ENCODE measurements at places on chromosomes 1 and 21.

GRCh38 chr1:36350659-36351226 lies 27.3 kb upstream of the EVA1B start:
- peak; percentile 63 for DNase-seq

GRCh38 chr1:6800745-6801144 lies 15.5 kb downstream of the CAMTA1 start:
- no peak for DNase-seq

DNA sequence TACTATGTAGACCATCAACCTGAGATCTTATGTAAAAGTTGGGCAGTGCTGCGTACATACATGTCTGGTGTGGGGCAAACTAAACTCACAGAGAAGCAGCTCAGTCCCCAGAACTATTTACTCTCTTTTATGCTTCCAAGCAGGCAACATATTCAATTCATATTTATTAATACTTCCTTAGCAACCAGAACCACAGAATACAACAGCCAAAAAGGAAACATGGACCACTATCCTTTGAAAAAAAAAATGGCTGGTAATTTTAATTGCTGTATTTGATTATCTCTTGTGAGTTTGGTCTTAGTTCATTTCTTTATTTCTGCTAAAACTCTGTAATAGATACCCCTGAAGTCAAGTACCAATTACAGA lies 1.5 kb upstream of the PPP1R15B start:
- no peak for DNase-seq

DNA sequence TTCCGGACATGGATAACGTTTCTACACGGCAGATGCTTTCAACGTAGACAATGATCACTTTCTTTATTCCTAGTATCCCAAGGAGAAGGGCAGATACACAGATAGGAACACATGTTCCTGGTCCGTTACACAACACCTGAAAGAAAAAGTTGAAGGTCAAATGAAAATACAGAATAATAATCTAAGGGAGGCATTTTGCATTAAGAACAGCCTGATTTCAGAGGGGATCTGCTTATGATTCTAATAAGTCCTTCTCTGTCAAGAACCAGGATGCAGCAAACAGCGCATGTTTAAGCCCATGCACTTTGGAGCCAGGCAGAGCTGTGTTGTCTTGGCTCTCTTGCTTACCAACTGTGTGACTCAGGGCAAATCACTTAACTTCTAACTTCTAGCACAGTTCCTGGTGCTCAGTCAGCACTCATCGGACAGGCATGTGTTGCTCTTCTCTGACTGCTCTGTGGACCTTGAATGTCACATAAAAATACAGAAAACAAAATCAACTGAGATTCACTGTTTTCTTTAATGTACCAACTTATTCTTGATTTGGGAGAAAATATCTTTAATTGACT lies 56.3 kb upstream of the CNN3 start:
- DNase-seq: no peak

GRCh38 chr1:108865316-108865910 lies 8.5 kb upstream of the AKNAD1 start:
- no peak for DNase-seq

DNA sequence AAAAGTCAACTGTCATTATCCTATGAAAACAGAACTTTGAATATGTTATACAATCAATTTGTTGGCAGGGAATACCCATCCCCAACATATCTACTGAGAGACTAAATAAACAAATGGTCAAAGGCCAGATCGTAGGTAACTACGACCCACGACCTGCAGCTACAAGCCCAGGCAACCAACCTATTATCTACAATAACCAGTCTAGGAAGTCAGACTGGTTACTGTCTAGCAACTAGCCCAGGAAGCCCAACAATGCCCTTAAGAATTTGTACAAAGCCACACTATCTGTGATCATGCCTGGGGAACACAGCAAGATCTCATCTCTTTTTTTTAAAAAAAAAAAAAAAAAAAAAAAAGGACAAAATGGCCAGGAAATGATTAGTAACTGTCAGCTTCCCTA lies 58.7 kb downstream of the SMYD3 start:
- DNase-seq: no peak

DNA sequence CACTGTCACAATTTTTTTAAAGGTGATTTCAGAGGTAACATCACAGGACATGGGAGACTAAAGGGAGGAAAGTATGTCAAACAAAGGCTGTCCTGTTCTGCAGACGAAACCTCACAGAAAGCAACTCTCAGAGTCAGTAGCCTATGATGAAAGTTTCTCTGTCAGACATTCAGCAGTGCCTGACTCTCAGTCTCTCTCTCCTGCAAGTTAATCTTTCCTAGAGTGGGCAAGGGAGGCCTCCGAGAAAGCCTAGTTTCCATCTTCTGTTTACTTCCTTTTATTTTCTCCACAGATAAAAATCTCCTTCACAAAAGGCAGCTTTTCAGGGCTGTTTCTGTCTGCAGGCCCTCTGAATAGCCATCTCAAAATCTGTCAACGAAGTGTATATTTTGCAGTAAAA lies 24.9 kb upstream of the FMO2 start:
- no peak for DNase-seq

- no peak for DNase-seq
Measured at GRCh38 chr1:53644496-53644895, 94.5 kb downstream of the GLIS1 start.

- no peak for DNase-seq
Measured at GRCh38 chr1:206094024-206094423, 23.2 kb downstream of the AVPR1B start.

DNA sequence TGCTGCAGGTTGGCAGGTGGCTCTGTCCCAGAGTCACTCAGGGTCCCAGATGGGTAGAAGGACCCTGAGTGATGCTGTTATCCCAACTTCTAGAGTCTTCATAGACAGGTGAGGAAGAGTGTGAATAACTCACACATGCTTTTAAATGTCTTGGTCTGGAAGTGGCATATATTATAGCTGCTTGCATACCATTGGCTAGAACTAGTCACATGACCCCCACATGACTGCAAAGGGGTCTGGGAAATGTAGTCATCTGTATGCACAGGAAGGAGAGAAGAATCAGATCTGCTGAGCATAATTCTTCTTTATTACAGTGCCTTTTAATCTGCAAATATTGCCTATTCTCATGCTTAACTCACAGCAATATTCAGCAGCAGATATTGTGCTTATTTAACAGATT lies 28.2 kb upstream of the KLHDC7A start:
- DNase-seq: no peak

DNA sequence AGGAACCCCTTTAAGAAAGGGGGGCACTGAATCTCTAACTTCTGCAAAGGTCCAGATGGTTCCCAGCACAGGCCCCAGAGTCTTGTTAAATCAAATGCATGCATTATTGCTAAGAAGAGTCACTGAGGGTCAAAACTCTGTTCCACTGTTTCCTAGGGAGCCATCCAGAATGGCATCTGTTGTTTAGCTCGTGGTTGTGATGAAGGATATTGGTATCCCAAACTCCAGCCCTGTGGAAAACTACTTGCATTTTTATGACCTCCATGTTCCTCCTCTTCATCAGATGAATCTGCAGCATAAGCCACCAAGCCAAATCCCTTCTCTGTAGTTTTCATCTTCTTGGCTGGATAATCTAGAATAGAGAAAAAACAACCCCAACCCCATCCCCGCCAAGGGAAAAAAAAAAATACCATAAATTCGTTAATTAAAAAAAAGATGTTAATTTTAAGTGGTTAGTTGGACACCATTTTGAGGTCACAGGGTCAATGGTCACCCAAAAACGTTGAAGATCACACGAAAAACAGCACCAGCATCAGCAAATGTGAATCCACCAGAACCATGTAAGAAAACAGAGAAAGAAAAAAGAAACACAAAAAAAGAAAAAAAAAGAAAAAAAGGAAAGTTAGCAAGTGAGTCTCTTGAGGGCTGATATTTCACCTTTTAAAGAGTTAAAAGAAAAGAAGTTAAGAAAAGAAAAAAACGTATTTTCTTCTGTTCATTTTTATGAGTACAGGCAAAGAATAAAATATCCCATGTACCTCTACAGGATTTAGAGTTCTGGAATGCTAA lies 3.0 kb upstream of the RIT1 start:
- DNase-seq: no peak

GRCh38 chr1:185355947-185356346 lies 38.9 kb upstream of the IVNS1ABP start:
- DNase-seq: no peak

DNA sequence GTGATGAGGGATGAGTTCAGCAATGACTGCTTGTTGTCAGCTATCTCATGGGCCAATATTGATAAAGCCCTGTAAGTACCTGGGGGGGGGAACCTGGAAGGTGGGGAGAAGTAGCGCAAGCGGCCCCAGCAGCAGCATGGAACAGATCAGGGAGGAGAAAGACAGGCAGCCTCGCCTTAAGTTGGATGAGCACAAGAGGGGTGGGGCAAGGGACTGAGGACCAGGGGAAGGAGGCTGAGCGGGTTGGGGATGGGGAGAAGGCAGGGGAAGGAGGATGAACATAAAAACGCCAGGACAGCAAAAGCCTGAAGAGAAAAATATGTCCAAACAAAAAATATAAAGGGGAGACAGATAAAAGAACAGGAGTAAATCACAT lies 70.6 kb downstream of the ALG14 start:
- no peak for DNase-seq

- DNase-seq: no peak
Measured at GRCh38 chr1:12613180-12613579, 4.8 kb downstream of the DHRS3 start.

GRCh38 chr21:27831177-27831576 lies 864.3 kb upstream of the ADAMTS5 start:
- DNase-seq: no peak

GRCh38 chr1:159430985-159431384 lies 1.0 kb upstream of the OR10J4 start:
- DNase-seq: no peak

GRCh38 chr21:27694667-27695066 lies 727.8 kb upstream of the ADAMTS5 start:
- no peak for DNase-seq

DNA sequence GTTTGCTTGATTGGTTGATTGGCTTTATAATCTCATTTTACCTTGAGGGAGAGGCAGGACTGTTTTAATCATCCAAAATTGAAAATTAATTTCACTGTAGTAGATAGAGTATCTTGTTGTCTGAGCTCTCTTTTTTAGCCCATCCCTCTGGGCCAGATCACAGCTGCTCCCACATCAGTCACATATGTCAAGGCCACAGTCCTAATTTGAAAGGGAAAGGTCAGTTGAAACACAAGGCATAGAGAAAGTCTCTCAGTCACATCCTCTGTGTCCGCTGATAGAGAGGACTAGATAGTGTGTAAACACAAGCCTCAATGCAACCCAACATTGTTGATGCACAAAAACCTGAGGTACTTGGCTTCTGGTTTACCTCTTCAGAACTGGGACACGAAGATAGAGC lies 6.8 kb downstream of the C1orf74 start:
- DNase-seq: no peak

- DNase-seq: no peak
Measured at GRCh38 chr1:67564193-67564592, 120.8 kb upstream of the GADD45A start.

DNA sequence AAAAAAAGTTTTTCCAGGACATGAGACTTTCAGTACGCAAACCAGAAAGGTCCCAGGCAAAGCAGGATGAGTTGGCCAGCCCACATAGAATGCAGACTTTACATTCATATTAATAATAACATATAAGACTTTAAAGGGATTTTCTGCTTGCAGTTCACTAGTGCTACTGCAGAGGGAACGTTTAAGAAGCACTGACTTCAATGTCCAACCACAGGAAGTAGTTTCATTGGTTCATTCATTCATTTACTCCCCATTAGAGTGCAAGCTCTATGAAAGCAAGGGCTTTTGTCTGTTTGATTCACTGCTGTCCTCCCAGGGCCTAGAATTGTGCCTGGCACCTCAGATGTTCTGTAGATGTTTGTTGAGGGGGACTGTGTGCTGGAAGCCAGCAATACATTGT lies 11.8 kb upstream of the SERINC2 start:
- no peak for DNase-seq

DNA sequence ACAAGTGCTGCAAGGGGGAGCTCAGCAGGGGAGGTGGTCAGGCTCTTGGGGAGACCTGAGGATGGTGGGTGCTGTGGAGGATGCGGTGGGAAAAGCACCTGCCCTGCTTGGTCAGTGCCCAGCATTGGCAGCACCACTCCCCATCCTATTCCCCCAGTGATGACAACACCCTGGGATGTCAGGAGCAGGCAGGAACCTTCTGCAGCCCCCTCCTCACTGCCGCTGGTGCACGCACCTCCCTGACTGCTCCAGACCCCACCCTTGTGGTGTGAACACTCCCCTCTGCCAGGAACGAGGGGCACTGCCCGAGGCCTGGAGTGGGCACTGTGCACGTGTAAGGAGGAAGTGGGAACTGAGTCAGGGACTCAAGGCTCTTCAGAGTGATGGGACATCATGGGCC lies 12.5 kb downstream of the TMPRSS3 start:
- DNase-seq: no peak

GRCh38 chr1:8873506-8874229 lies 4.8 kb downstream of the ENO1 start:
- peak; percentile 73 for DNase-seq

- DNase-seq: no peak
Measured at GRCh38 chr1:179870870-179871269, 6.7 kb downstream of the TOR1AIP2 start.

Data from femur (tissue), 1 donor.